ENCODE measurements at places on chromosomes 1 and 21. TPM values are rescaled to one million over a fixed set of nuclear protein-coding genes. Genes with fewer than 3 reads are reported as not detected.

Gene COL16A1
- 0.10 TPM for total RNA-seq

Gene COL6A1
- 1.4 TPM for total RNA-seq

Gene ABCD3
- total RNA-seq = 10.6 TPM

Gene HSD3B2
- total RNA-seq = not detected

Gene ADORA3
- not detected for total RNA-seq

Gene TNNI3K
- 0.94 TPM for total RNA-seq

Gene GSTM1
- not detected for total RNA-seq

Gene HES2
- total RNA-seq = not detected

Gene PBX1
- total RNA-seq = 4.2 TPM

Gene CR2
- total RNA-seq = 1.4 TPM

Gene LCE3D
- not detected for total RNA-seq

Gene HPDL
- total RNA-seq = not detected

Gene DOCK7
- 15.5 TPM for total RNA-seq

Gene BRINP3
- not detected for total RNA-seq

Gene APH1A
- total RNA-seq = 122 TPM

Gene EFNA3
- 0.21 TPM for total RNA-seq

Gene PPM1J
- 0.63 TPM for total RNA-seq

Gene FALEC
- total RNA-seq = not detected

Gene BRDT
- not detected for total RNA-seq

Gene IGSF8
- 12.9 TPM for total RNA-seq

Gene ZMYND12
- total RNA-seq = 0.84 TPM

All from mononuclear cell (primary cell).